ENCODE measurements at places on chromosomes 7 and 10.

DNA sequence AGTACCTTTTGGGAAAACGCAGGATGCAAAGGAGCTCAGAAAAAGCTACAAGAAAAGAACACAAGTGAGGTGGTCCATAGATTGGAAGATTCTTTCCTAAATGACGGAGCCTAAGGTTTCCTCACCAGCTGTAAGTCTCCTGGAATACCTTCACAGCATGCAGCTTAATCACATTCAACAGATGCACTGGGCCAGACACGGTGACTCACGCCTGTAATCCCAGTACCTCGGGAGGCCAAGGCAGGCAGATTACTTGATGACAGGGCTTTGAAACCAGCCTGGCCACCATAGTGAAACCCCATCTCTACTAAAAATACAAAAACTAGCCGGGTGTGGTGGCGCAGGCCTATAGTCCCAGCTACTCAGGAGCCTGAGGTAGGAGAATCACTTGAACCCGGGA, 228.7 kb downstream of the FRMD4A start:
- no peak for DNase-seq

DNA sequence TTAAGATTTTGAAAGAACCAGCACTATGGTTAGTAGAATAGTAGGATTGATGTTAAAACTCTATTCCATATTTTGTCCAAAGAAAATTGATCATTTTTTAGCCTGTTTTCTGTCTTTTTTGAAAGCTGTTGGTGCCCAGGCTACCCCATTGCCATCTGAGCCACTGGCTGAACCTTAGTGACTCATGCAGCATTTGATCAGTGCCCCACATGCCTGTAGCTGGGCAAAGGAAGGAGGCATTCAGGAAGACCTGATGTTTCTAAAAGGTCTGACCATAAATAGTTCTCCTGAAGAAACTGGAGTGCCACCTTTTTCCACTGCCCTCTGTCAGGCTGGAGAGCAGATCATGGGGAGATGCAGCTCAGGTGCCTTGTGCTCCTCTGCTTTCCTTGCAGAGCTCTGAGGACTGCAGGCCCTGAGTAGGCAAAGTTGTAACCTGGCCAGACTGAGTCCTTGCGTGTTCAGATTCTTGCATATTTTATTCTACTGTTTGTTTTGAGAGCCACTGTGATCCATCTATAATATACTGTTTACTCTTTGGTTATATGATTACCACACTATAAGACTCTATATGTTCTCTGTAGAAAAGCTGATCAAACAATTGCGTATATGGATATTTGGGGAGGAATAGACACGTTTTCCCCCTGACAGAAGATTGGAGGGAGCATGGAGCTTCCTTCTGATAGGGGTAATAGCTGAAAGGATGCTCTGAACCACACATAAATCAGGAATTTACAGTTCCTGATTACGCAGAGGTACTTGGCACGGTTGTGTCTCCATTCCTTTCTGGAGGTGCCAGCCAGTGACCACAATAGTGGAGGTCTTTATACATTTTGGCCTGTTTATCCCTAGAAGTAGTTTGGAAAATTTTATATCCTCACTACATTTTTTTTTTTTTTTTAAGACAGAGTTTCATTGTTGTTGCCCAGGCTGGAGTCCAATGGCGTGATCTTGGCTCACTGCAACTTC, 48.9 kb upstream of the GJD4 start:
- no peak for DNase-seq

DNA sequence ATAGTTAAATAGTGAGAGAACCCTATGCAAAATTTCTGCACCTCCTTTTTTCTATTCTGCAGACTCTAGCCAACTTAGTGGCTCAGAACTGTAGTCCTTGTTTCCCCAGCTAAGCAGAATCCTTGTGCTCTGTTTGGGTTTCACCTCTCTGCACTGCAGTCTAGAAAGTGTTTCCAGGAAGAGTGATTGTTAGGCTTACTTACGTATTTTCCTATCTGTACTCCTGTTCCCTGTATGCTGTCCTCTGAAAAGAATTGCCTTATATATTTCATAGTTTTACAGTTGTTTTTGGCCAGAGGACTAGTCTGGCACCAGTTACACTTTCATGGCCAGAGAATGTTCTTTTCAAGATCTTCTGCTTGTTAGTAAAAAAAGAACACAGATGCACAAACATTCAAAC, 154.6 kb upstream of the POT1 start:
- no peak for DNase-seq

GRCh38 chr10:22792161-22792560, 77.8 kb upstream of the PIP4K2A start:
- no peak for DNase-seq

DNA sequence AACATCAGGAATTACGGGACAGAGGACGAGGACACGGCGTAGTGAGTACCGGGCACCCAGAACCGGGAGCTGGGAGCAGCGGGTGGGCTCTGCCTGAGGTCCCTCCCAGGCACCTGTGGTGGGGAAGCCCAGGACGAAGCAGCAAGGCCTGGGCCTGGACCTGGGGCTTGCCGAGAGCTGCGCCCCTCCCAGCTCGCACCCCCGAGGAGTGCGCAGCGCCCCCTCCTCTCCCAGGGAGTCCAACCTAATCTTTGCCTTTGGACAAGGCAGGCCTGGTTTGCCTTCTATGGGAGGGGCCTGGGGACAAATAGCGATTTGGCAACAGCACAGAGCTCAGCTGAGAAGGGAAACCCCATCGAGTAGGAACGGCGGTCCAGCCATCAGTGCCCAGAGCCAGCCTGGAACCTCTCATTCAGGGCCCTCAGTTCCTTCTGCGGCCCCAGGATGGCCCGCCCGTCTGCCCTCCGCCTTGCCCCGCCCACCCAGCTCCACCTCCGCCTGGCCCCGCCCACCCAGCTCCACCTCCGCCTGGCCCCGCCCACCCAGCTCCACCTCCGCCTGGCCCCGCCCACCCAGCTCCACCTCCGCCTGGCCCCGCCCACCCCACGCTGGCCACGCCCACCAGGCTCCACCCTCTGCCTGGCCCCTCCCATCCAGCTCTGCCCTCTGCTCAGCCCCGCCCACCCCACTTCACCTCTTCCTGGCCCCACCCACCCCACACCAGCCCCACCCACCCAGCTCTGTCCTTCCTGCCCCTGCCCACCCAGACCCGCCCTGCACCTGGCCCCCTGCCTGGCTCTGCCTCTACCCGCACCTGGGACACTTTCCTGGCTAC, 32.5 kb upstream of the KNDC1 start:
- DNase-seq = no peak

Data from activated CD8-positive, alpha-beta memory T cell treated with anti-CD3 and anti-CD28 coated beads for 1 hour (primary cell).